ENCODE measurements at places on chromosomes 6 and 20.
A peak's percentile ranks its signal among the peaks of the same experiment; 100 is the strongest.

DNA sequence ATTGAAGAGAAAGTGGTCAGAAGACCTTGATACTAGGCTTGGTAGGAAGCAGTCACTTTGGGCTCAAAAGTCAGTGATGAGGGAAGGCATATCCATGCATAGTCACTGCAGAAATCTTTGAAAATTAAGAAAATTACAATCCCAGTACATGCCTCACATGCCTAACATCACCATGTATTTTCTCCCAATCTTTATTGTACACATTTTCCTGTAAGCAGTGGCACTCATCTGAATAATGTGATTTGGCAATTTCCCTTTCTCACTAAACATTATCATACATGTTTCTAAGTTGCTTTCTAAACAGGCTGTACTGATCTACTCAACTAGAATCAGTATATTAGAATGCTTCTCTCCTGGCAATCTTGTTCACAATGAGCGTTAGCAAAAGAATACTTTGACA lies 280.7 kb upstream of the SUPT3H start:
- DNase-seq = no peak

- peak; percentile 31 for DNase-seq
These were observed 44.7 kb upstream of the CCN2 start for GRCh38 chr6:131995917-131996316.

- no peak for DNase-seq
These were observed 10.4 kb downstream of the FBXL4 start for GRCh38 chr6:98937351-98937750.

DNA sequence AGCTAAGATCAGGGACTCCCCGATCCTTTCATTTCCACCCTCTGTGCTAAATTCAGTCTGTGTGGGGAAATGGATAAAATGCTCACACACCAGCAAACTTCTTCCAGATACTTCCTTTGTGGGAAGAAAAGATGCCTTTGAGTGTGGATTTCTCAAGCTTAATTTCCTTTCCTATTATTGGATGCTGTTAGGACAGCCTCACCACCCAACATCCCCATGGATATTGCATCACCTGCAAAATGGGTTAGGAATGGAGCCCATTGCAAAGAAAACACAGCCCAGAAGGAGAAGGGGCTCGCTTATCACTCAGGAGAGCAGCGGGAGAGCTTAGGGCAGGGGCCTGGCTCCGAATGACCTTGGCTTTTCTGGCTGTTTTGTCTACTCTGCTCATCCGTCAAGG lies 272.2 kb downstream of the CDC5L start:
- no peak for DNase-seq

DNA sequence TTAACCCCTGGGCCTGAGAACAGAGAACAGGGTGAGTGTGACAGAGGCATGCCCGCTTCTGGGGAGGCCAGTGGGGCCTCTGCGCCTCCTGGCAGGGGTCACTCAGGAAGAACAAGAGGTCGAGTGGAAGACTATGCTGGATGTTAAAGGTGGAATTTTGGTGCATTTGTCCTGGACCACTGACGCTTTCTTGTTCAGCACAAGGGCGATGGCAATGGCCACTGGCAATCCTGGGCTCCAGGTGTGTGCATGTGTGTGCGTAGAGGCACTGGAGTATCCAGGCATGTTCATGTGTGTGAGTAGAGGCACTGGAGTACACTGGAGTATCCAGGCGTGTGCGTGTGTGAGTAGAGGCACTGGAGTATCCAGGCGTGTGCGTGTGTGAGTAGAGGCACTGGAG lies 23.5 kb upstream of the NPBWR2 start:
- DNase-seq = no peak

DNA sequence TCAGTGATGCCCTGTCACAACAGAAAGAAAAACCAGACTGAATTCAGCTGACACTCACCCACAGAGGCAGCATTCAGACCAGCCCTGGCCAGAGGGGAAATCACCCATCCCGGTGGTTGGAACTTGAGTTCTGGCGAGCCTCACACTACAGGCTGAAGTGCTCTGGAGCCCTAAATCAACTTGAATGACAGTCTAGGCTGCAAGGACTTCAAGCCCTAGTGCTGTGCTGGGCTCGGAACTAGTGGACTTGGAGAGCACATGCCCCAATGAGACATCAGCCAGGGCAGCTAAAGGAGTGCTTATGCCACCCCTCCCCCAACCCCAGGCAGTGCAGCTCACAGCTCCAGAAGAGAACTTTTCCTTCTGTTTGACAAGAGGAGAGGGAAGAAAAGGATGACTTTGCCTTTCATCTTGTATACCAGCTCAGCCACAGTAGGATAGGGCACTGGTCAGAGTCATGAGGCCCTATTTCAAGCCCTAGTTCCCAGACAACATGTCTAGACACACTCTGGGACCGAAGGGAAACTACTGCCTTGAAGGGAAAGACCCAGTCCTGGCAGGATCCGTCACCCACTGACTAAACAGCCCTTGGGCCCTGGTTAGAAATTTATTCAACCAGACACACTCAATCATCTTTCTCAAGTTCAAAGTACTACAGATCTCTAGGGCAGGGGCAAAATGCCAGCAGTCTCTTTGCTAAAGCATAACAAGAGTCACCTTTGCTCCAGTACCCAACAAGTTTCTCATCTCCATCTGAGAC lies 43.2 kb upstream of the PNRC1 start:
- no peak for DNase-seq

GRCh38 chr6:7488494-7488893 lies 53.0 kb upstream of the DSP start:
- no peak for DNase-seq

DNA sequence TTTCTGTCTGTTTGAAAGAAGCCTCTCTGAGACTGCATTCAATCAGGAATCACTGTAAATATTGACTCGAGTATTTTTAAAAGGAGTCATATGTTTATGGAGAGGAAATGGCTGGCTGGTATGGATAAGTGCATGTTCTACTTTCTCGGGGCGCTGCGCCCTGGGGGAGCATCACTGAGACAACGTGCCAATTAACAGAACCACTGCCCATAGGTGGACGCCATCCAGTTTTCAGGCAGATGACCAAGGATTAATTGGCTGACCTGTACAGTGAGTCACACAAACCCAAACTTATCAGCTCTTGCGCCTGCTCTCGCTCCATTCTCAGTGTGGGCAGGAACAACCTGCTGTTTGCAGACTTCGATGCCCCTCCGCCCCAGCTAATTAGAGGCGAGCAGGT lies 571.2 kb downstream of the QKI start:
- DNase-seq = peak; percentile 22

DNA sequence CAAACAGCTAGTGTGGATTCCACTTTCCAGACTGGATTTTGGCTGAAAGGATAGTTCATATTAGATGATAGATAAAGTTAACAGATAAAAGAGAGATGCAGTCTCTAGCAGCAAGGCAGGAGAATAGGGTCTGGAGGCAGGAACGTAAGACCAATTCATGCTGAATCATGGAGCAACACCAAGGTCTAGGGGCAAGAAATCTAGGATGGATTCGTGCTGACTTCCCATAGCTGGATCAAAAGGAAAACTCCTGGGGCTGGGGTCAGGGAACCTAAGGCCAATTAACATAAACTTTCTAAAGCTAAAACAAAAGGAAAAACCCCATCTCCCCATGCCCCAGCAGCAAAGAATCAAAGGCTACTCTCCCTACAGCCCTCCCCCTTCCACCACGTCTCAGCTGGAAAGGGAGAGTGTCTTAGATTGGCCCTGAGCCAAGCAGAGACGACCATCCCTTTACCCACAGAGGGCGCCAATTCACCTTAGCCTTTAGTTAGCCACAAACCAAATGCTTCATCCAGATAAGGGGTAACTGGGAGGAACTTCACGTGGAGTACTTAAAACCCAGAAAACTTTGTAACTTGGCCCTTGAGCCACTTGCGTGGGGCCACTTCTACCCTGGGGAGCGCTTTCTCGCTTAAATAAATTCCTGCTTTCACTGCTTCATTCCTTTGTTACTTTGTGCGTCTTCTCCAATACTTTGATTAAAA lies 7.6 kb downstream of the TREM1 start:
- DNase-seq = peak; percentile 93

GRCh38 chr6:47165918-47166317 lies 123.8 kb upstream of the ADGRF1 start:
- no peak for DNase-seq

DNA sequence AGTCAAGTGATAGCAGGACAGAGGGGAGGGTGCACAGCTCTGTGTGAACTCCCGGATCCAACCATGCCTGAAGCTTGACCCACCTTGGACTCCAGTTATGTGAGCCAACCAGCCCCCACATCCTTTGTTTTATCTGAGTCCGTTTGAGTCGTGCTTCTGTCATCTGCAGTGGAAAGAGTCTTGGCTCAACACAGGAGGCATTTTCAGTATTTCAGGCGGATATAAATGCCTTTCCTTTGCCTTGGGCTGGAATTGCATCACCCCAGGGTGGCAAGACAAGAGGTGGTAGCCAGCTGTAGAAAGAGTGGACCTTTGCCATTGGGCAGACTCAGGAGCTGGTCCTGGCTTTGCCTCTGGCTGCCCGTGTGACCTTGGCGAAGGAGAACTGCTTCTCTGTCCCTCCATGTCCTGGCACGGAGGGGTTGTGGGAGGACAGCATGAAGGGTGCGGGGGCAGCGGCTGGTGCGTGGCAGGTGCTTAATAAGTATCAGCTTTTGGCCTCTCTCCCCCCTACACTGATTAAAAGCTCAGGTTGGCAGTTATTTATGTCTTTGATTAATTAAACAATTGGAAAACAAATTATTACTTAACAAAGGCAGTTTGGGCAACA lies 42.6 kb upstream of the APCDD1L start:
- no peak for DNase-seq

DNA sequence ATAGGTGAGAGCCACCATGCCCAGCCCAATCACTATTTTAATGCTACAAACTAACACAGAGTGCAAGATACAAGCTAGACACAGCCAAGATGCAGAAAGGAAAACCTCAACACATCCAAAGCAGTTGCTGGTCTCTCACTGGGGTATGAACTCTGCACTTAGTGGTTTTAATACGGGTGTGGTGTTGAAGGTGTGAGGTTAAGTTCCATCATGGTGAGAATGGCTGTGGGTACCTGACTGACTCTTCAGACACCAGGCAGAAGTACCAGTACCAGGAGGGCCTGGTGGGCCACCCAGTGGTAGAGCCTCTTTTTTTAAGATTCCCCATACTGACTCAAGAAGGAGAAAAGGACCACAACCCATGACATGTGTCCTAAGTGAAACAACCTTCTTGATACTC lies 13.0 kb downstream of the GNAS-AS1 start:
- DNase-seq = no peak

DNA sequence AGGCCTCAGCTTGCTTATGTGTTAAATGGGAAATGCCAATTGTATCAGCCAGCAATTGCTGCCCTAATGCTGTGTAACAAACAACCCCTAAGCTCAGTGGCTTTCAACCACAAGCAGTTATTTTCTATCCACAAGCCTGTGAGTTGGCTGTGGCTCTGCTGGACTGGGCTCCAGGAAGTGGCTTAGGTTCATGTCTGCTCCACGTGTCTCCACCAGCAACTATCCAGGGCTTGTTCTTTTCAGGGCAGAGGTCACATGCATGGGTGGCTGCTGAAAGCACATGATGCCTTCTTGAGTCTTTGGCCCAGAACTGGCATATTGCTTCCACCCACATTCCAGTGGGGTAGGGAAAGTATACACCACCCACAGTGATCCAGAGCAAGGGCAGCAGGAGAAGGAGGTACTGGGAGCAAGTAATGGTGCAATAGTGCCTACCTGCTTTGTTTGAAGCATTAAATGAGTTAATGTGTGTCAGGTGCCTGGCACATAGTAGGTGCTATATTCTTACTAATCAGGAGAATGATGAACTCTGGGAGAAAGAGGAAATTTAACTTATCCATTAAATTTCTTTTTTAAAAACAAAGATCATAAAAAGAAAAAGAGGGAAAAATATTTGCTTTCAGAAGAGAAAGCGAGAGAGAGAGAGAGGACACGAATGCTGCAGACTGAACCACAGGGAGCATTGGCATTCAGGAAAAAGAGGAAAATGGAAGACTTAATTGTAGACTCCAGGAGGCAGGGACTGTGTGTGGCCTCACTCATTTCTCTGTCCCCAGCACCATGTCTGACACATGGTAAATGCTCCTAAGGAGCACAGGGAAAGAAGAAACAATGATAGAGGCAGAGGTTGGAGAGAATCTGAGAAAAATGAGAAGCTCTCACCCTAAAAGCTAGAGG lies 25.2 kb upstream of the RNF24 start:
- no peak for DNase-seq

GRCh38 chr20:54598352-54598751 lies 123.0 kb downstream of the DOK5 start:
- no peak for DNase-seq

DNA sequence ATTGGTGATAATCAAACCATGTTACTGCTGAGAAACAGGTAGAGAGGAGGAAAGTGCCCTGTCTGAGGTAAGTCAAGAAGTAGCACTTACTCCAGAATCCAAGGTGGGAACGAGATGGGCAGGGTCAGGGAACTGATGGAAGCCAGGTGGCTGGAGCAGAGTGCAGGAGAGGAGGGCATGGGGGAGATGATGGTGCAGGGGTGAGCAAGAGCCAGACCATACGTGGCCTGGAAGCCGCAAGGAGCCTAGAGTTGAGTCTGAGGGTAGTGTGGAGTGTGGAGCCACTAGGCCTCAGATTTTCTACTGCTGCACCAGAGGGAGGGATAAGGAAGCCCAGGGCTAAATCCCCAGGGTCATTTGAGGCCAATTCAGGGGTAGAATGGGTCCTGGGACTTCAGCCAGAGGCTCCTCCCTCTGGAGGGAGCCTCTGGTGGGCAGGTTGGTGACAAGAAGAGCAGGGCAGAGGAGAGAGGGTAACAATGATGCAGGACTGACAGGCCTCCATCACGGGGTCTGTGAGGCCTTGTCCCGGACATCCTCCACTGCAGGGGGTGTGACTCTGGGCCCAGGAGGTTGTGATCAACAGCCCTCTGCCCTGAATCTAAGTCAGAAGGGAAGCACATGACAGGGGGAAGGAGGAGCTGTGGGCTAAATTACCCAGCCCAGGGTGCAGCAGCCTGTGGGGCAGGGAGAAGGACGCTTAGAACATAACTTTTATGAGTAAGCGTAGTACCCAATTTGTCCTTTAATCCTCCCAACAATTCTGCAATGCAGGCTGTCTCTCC lies 28.7 kb downstream of the COX4I2 start:
- DNase-seq = no peak

DNA sequence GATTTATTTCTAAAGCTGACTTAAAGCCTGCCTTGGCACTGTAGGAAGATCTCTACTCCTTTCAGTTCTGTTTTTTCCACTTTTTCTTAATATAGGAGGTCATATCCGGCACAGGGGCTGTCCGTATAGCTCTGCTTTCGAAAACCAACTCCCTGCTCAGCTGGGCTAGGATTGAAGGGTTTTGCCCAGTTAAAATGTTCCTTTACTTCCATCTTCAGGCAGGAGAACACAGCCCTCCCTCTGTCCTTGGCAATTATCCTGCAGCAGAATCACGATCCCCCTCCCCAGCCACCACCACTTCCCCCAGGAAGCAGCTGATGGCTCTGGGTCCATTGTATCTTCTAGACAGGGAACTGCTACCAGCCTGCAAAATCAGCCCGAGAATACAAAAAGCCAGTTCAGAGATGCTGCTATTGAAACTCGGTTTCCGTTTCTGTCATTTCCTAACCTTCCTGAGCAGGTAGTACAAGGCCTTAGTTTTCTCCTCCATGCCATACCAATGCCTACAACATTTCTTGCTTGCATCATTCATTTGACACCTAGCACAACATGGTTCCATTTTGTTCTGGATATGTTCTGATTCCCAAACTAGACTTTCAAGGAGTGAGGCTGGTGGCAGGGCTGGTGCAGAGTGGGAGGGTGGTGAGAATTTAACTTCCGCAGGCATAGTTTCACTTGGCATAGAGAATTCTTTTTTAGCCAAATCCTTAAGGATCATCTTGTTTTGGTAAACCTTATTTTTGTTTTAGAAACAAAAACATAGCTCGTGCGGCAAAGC lies 53.9 kb downstream of the FAM50B start:
- no peak for DNase-seq

All from DMS53 (cell line).